ENCODE measurements at places on chromosomes 3 and 15. TPM values are rescaled to one million over a fixed set of nuclear protein-coding genes. Genes with fewer than 3 reads are reported as not detected.
A peak's percentile ranks its signal among the peaks of the same experiment; 100 is the strongest.

DNA sequence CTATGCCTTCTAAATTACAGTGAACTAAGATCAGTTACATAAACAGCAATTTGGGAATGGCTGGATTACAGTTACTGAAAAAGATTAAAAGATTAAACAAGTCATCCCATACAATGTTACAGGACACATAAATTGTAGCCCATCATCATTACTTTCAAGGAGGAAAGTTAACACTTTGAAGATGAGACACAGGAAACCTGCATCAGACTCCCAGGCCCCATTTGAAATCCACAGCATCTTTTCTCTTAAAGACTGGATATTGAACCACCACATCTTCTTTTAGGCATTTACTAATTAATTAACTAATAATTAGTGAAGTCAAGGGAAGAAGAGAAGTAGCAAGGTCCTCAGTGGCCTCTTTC lies 170.2 kb downstream of the PLCL2 start:
- H3K4me3 ChIP-seq, result no peak overlapping the region
- H3K36me3 ChIP-seq, result peaks cover 56% of the 10 kb centered on the region
- H3K27me3 ChIP-seq, result no peaks in the 10 kb centered on the region
- H3K4me1 ChIP-seq, result peaks cover 15% of the 10 kb centered on the region
- peak overlapping the region; percentile 45 for H3K27ac ChIP-seq

DNA sequence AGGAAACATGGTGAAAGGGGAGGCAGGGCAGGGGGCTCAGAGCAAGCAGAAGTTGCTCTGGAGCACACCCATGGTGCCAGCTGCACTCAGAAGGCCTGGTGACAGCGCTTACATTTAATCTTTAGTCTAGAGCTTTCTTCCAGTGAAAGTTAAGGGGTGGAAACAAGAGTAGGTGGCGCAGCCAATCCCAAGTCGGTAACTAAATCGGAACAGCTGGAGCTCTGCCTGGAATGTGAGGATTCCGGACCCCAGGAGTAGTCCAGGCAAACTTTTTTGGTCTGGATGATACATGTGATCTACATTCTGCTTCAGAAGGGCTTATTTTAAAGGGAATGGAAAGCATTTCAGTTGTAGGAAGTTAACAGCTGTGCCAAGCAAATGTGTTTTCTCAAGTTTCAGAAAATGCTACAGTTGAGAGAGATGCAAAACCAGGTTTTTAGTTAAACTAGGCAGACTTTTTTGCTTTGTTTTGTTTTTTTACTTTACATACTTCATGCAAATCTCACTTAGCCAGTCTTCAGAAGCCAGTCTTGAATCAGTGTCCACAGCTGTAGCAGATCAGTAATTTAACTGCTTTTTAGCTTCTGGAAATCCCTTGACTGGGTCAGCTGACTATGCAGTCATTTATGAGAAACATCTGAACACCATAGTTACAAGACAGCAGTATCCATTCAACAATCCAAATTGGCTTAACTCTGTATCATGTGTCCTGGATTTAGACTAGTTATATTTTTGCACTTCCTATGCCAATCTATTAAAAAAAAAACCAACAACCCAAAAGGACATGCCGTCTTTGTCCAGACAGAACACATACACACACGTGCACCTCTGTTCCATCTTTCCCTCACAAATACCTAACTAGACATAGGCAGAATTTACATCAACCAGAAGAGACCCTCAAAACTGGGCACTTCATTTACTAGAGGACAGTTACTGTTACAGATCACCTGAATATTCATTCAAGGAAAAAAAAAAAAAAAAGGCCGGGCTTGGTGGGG lies 33.2 kb downstream of the ZNF106 start:
- peaks cover 7% of the 10 kb centered on the region for H3K36me3 ChIP-seq
- H3K4me3 ChIP-seq, result no peak overlapping the region
- H3K4me1 ChIP-seq, result peaks cover 8% of the 10 kb centered on the region
- DNase-seq, result no peak
- H3K27ac ChIP-seq, result no peak overlapping the region

GRCh38 chr3:136595913-136596697 lies 156.1 kb downstream of the STAG1 start:
- peaks cover 24% of the 10 kb centered on the region for H3K4me1 ChIP-seq
- no peaks in the 10 kb centered on the region for H3K27me3 ChIP-seq
- no peak overlapping the region for H3K4me3 ChIP-seq
- peaks cover 29% of the 10 kb centered on the region for H3K36me3 ChIP-seq
- no peak for DNase-seq
- H3K27ac ChIP-seq, result no peak overlapping the region

- H3K4me3 ChIP-seq, result no peak overlapping the region
- H3K4me1 ChIP-seq, result no peaks in the 10 kb centered on the region
- DNase-seq, result no peak
- H3K27me3 ChIP-seq, result peaks cover 3% of the 10 kb centered on the region
Measured at GRCh38 chr3:134018406-134018805, 11.3 kb downstream of the SLCO2A1 start.

- no peaks in the 10 kb centered on the region for H3K27me3 ChIP-seq
- no peaks in the 10 kb centered on the region for H3K4me1 ChIP-seq
- H3K27ac ChIP-seq, result no peak overlapping the region
- H3K4me3 ChIP-seq, result no peak overlapping the region
Measured at GRCh38 chr15:54119051-54119450, 140.8 kb downstream of the UNC13C start.

GRCh38 chr3:177527182-177527581 lies 329.9 kb upstream of the TBL1XR1 start:
- H3K27ac ChIP-seq, result no peak overlapping the region
- H3K36me3 ChIP-seq, result no peaks in the 10 kb centered on the region
- H3K27me3 ChIP-seq, result no peaks in the 10 kb centered on the region
- no peak overlapping the region for H3K4me3 ChIP-seq
- DNase-seq, result no peak

DNA sequence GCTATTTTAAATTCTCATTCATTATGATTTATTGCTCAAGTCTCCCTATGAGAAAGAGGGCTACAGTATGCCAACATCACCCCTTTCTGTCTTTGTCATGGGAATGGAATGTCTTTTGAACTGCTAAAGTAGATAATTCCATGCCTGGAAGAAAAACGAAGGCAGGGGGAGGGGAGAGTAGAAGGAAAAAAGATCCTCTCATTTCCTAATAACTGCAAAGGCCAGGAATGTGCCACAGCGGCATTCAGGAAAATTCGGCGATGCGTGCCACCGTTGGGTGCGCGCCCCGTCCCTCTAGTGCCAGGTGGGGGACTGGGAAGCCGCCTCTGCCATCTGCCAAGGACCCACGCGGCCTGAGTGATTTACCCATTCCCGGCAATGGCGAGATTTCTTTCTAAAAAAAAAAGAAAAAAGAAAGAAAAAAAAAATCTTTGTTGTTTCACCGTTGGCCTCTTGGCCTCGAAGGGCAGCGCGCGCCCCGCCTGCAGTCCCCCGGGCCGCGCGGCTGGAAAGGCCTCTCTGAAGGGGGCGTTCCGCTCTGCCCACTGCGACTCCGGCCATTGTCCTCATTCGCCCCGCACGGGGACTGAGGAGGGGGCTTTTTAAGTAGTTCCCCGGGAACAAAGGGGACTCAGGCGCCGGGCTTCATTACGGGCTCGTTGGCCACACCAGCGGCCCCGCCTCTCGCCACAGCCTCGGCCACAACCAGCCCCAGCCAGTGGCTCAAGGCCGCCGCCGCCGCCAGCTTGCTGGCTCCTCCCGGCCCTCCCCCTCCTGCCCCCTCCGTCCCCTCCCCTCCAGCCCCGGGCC lies 54.5 kb downstream of the CPN2 start:
- H3K27me3 ChIP-seq, result no peaks in the 10 kb centered on the region
- peaks cover 5% of the 10 kb centered on the region for H3K4me1 ChIP-seq
- no peak for DNase-seq
- no peaks in the 10 kb centered on the region for H3K36me3 ChIP-seq
- no peak overlapping the region for H3K4me3 ChIP-seq

The VEPH1 gene
- total RNA-seq, result not detected

The GRK7 gene
- not detected for total RNA-seq

GRCh38 chr15:51121118-51121517 lies 26.4 kb upstream of the TNFAIP8L3 start:
- H3K27ac ChIP-seq, result no peak overlapping the region
- no peaks in the 10 kb centered on the region for H3K4me1 ChIP-seq
- H3K36me3 ChIP-seq, result no peaks in the 10 kb centered on the region
- peak; percentile 36 for DNase-seq
- H3K27me3 ChIP-seq, result peaks cover 17% of the 10 kb centered on the region

DNA sequence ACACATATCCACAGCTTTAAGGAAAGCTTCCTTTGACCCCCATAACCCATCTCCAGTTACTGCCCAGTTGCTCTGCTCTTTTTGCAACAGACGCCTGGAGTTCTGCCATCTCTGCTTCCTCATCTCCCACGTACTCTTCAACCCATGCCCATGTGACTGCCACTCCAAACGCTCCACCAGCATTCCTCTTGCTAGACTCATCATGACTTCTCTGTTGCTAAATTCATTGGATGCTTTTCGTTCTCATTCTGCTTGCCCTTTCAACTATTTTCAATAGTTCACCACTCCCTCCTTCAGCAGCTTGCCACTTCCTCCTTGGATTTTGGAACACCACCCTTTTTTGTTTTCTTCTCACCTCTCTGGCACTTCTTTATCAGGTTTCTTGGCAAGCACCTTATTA lies 2.7 kb upstream of the KNSTRN start:
- DNase-seq, result no peak
- H3K36me3 ChIP-seq, result peaks cover 10% of the 10 kb centered on the region
- no peaks in the 10 kb centered on the region for H3K27me3 ChIP-seq
- peaks cover 18% of the 10 kb centered on the region for H3K4me1 ChIP-seq

The SLCO2A1 gene
- total RNA-seq, result not detected

Data from activated CD4-positive, alpha-beta T cell treated with anti-CD3 and anti-CD28 coated beads for 36 hours (primary cell).